ENCODE measurements at places on chromosomes 5 and 9. TPM values are rescaled to one million over a fixed set of nuclear protein-coding genes. Genes with fewer than 3 reads are reported as not detected.

FOXD4L4 gene
- total RNA-seq = 0.06 TPM

HDAC3 gene
- 65.2 TPM for total RNA-seq

SOWAHA gene
- not detected for total RNA-seq

PCDHGA9 gene
- 0.64 TPM for total RNA-seq

PPP2R2B gene
- 1.0 TPM for total RNA-seq

DAB2IP gene
- total RNA-seq = 4.4 TPM

NR2F1 gene
- total RNA-seq = 16.8 TPM

WNT8A gene
- total RNA-seq = not detected

GPR151 gene
- not detected for total RNA-seq

SH3TC2 gene
- total RNA-seq = 4.4 TPM

MYOZ3 gene
- under 0.01 TPM for total RNA-seq

NUP188 gene
- 80.0 TPM for total RNA-seq

FBLL1 gene
- 0.32 TPM for total RNA-seq

PNPLA7 gene
- 0.17 TPM for total RNA-seq

RASGRF2 gene
- under 0.01 TPM for total RNA-seq

ADAMTSL2 gene
- total RNA-seq = 0.32 TPM

C1QTNF2 gene
- 2.5 TPM for total RNA-seq

LRRTM2 gene
- under 0.01 TPM for total RNA-seq

OSTF1 gene
- 36.2 TPM for total RNA-seq

PCDHB14 gene
- total RNA-seq = 4.3 TPM

ANGPTL2 gene
- total RNA-seq = 13.5 TPM

SPINK13 gene
- total RNA-seq = not detected

GPX3 gene
- total RNA-seq = 7.3 TPM

ZNF300 gene
- 7.2 TPM for total RNA-seq

CYLC2 gene
- not detected for total RNA-seq

FAM151B gene
- total RNA-seq = 3.1 TPM

AK3 gene
- total RNA-seq = 85.5 TPM

SLC6A18 gene
- not detected for total RNA-seq

SLC1A3 gene
- 12.1 TPM for total RNA-seq

SIT1 gene
- 0.63 TPM for total RNA-seq

RUSC2 gene
- total RNA-seq = 31.5 TPM

ARID3C gene
- 0.45 TPM for total RNA-seq

SLC6A3 gene
- not detected for total RNA-seq

SLC36A2 gene
- total RNA-seq = not detected
